Left colon (tissue), 2 donors: ENCODE measurements at places on chromosomes 16 and 17. TPM values are rescaled to one million over a fixed set of nuclear protein-coding genes. Genes with fewer than 3 reads are reported as not detected.

DNA sequence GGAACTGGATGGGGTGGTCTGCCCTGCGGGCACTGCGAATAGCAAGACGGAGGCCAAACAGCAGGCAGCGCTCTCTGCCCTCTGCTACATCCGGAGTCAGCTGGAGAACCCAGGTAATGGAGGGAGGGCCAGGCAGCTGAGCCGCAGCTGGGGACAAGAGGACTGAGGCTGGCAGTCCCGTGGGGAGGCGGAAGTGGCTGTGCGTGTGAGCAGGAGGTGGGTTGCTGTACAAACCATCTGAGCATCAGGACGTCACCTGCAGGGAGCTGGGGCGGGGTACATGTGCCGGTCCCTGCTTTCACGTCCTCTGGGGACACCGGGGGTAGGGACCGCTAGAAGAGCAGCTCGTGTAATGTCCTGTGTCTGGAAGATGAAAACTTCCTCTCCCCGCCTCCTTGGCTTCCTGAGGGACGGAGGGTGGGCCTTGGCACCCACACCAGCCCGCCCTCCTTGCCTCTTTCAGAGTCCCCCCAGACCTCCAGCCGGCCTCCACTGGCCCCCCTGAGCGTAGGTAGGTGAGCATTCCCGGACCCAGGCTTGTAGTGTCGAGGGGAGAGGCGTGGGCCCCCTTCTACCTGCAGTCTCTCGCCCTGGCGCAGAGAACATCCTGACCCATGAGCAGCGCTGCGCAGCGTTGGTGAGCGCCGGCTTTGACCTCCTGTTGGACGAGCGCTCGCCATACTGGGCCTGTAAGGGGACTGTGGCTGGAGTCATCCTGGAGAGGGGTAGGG lies 3.7 kb downstream of the ADAD2 start:
- DNase-seq: no peak

Gene PLA2G10
- 56.7 TPM for total RNA-seq

DNA sequence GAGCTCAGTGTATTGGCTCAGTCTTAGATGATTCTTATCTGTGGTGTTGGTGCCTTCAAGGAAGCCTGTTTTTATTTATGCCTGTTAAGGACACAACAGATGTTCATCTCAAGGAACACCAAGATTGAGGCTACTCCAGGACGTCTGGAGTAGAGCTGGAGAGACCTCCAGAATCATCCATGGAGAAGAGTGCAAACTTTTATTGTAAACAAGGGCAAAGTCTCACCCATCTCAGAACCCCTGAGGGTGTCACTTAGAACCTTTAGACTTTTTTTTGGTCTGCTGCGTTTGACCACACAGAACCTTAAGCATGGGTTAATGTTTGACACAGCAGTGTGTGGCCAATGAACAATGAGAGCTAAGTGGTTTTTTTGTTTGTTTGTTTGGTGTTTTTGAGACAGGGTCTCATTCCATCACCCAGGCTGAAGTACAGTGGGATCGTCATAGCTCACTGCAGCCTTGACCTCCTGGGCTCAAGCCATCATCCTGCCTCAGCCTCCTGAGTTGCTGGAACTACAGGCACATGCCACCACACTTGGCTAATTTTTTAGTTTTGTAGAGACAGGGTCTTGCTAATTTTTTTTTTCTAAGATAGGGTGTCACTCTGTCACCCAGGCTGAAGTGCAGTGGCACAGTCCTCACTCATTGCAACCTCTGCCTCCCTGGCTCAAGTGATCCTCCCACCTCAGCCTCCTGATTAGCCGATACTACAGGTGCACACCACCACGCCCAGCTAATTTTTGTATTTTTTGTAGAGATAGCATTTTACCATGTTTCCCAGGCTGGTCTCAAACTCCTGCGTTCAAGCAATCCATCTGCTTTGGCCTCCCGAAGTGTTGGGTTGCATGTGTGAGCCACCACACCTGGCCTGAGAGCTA lies 16.3 kb downstream of the SLC47A1 start:
- DNase-seq: no peak

DNA sequence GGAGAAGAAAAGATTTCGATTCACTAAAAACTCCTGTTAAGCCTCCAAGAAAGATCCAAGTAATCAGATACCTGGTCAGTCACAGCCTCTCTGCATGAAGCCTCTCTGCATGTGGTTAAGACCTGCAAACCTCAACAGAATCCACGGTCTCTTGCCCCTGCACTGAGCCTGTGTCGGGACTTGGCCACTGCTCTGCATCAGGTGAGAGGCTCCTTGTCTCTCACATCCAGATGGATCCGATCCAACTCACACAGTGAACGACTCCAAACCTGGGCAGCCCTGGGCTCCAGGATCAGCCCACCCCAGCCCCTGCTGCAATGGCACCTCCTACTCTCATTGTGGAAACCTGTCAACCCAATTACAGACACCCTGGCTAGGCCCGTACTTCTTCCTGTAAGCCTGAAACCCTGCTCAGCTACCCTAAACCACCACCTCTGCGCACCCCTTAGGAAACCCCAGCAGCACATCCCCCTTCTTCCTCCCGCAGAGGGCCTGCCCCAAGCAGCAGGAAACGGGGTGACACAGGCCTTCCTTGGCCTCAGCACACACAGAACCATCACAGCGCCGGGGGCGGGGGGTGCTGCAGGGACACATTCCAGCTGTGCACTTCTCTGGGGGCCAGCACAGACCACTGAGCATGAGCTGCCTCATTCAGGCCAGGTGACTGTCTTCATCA lies 129.5 kb downstream of the ANKRD11 start:
- peak; percentile 48 for DNase-seq

DNA sequence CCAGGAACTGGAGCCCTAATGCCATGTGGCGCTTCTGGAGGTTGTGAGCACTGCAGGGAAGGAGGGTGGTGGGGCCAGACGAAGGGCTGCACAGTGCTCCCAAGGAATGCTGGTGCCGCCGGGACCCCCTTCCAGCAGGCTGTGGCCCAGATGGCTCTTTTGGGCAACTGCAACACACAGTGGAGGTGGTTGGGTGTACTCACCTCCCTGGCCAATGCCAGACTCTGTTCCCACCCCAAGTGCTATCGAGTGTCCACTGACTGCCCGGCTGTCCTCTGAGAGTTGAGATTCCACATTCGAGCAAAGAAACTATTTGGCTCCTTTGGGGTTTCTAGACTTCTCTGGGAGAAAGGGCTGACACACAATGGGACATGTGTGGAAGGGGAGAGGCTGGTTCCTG lies 167.9 kb downstream of the RGS9 start:
- no peak for DNase-seq

DNA sequence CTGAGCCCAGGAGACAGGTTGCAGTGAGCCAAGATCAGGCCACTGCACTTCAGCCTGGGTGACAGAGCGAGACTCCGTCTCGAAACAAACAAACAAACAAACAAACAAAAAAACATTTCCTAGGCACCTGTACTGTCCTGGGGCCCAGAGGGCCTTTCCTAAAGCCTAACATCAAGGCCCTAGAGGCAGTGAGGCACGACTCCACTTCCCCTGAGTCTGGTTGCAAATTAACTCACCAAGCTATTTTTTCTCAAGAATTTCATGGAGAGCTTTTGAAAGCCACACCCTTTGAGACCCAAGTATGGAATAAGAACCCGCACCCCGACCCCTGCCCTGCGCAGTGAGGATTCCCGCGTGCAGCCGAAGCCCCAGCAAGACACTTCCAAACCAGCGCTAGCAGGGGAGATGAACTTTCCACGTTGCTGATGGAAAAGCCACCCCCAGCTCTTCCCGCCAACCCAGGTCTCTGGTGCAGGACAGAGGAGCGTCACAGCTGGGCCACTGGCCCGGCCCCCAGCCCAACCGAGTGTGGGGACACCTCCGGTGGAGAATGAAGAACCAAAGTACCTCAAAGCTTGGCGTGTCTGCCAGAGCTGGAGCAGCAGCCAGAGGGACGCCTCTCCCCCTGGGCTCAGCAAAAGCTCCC lies 1.2 kb downstream of the CHST5 start:
- DNase-seq: no peak

Gene GRAP
- total RNA-seq: 1.5 TPM

DNA sequence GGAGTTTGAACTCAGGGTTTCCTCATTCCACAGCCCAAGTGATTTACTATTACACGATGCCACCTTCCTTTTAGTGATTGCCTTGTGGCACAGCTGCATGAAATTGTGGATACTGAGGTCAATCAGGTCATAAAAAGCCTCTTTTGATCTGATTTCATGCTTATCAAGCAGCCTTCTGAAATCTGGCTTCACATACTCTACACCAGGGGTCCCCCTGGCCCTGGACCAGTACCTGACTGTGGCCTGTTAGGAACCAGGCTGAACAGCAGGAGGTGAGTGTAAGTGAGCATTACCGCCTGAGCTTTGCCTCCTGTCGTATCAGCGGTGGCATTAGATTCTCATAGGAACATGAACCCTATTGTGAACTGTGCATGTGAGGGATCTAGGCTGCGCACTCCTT lies 13.8 kb downstream of the SLFN5 start:
- no peak for DNase-seq

GRCh38 chr17:39538866-39539265 lies 68.9 kb downstream of the NEUROD2 start:
- DNase-seq: no peak

DNA sequence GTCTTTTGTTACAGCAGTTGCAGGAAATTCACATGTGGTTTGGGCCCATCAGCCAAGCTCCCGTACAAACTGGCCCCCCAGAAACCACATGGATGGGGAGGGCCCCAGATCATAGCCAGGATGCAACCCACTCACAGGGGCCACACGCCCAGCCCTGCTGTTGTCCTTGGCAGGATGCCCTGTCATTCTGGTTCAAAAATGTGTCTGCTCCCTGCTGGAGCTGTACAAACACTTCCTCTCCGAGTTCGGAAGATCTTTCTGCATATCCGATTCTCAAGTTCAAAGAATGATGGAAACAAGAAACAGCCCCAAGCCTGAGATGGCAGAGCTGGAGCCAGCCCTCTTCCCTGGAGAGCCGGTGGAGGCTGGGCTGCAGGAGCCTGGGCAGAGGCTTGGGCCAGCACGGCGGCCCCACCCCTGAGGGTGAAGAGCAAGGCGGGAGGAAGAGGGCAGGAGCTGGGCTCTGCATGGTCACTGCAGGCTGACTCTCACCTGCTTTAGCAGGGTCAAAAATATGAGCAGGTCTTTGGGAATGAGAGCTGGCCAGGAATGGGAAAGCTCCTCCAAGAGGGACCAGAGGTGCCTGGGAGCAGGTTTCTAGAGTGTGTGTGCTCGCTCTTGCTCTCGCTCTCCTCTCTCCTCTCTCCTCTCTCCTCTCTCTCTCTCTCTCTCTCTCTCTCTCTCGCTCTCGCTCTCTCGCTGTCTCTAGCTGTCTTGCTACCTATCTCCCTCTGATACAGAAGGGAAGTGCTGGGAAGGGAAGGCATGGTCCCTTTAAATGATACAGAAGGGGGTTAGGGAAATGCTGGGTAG lies 34.7 kb upstream of the ENPP7 start:
- DNase-seq: no peak

DNA sequence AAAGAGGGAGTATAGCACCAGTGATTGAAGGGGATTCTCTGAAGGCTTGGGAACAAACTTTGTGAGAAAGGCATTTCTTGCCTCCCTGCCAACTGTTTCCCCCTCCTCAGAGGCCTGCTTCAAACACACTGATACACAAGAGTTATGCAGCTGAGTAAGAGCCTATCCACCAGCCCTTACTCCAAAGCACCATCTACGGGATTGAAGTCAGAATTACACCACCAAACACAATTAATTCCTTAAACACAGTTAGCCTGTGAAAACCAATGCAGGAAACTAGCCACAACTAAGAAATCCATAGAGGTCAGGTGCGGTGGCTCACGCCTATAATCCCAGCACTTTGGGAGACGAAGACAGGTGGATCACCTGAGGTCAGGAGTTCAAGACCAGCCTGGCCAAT lies 138.3 kb downstream of the SHCBP1 start:
- DNase-seq: no peak

Gene EPX
- total RNA-seq: not detected

Gene MRPL28
- 48.2 TPM for total RNA-seq

DNA sequence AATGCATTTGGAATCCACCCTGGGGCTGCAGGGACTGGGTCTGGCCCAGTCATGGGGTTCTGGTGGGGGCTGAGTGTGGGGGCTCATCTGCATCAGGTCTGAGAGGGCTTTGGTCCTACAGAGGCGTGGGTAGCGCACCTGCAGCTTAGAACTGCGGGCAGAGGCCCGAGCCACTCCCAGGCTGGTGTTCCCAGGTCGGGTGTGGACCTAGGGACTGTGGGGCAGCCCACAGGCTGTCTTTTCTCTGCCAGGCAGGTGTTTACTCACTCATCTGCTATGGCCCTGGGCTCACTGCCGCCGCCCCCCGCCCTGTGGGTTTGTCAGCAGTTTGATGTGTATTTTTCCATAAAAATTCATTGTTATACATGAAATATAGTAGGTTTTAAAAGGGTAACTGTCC lies 27.0 kb upstream of the DOC2B start:
- peak; percentile 44 for DNase-seq

Gene SRCAP
- 68.3 TPM for total RNA-seq

Gene SCARF1
- 10.2 TPM for total RNA-seq

- DNase-seq: no peak
Observed at GRCh38 chr17:46061435-46061834, 62.4 kb downstream of the STH start.

- DNase-seq: no peak
Observed at GRCh38 chr16:83552228-83552627, 255.6 kb upstream of the HSBP1 start.

- DNase-seq: no peak
Observed at GRCh38 chr16:75621170-75621477, 2.0 kb downstream of the ADAT1 start.

Gene IKZF3
- total RNA-seq: 1.7 TPM

Gene HS3ST2
- total RNA-seq: 0.28 TPM

- DNase-seq: no peak
Observed at GRCh38 chr17:54256401-54256929, 433.7 kb downstream of the KIF2B start.

GRCh38 chr16:2253293-2253692 lies 1.9 kb upstream of the ECI1 start:
- DNase-seq: no peak

GRCh38 chr17:57331423-57331822 lies 75.1 kb downstream of the MSI2 start:
- no peak for DNase-seq

GRCh38 chr17:55734128-55734781 lies 11.6 kb upstream of the TMEM100 start:
- DNase-seq: no peak

Gene P2RX1
- 2.8 TPM for total RNA-seq

- DNase-seq: no peak
Observed at GRCh38 chr16:63702981-63703590, 1418.8 kb downstream of the CDH11 start.

Gene TBC1D3G
- not detected for total RNA-seq

GRCh38 chr17:78154903-78155811 lies 9.0 kb downstream of the C17orf99 start:
- no peak for DNase-seq

Gene MPV17L
- 7.6 TPM for total RNA-seq

- DNase-seq: peak; percentile 96
Observed at GRCh38 chr16:58024486-58025350, 836 bp upstream of the MMP15 start.

DNA sequence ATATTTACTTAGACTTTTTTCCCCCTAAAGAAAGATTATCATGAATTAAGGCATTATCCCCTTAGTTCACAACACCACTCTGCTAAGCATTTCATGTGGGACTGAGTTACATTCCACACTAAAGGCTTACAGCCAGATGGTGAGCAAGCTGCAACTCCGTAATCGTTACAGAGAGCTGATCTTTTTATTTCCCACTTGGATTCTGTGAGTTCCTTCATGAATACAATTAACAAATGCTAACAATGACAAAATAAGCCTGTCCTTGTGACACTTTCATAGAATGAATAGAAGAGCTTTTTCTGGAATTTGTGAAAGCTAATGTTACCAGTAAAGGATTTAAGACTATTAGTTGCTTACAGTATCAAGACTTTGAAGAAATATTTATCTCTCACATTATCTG lies 8.7 kb downstream of the OGFOD1 start:
- no peak for DNase-seq

GRCh38 chr17:74639704-74640151 lies 16.2 kb upstream of the CD300E start:
- no peak for DNase-seq
